H7 (cell line): ENCODE measurements at places on chromosomes 7 and 10.

DNA sequence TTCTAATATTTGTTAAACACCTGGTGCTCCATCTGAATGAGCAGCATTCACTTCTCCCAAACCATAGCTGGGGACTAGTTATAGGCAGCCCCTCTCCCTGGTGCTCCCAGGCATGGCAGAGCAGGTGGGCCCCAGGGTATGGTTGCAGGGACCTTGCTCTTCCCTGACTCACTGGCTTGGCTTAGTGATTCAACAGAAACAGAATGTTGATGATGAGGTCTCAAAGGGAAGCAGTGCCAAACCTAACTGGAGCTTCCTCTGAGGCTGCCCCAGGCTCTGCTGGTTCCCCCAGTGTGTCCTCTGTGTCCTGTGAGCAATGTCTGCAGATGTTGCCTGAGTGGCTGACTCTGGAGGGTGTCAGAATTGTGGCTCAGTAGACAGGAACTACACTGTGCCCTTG, 3.7 kb downstream of the GPR26 start:
- DNase-seq: no peak

DNA sequence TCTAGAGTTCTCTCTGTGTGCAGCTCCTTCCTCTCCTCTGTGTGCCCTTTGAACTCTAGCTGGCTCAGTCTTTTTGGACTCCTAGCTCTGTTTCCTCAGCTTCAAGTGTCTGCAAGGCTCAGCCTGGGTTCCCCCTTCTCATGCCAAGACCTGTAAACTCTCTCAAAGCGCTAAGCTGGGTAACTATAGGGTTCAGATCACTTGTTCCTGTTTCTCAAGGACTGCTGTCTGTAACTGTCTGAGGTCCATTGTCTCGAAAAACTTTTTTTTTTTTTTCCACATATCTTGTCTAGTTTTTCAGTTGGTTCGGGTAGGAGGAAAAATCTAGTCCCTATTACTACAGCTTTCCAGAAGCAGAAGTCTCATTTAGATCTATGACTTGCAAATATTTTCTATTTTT, 46.6 kb upstream of the PPP1R17 start:
- DNase-seq: no peak

GRCh38 chr7:78677391-78677790, 776.1 kb downstream of the MAGI2 start:
- no peak for DNase-seq

- no peak for DNase-seq
Observed at GRCh38 chr10:36739884-36740445, 385.4 kb upstream of the ANKRD30A start.

DNA sequence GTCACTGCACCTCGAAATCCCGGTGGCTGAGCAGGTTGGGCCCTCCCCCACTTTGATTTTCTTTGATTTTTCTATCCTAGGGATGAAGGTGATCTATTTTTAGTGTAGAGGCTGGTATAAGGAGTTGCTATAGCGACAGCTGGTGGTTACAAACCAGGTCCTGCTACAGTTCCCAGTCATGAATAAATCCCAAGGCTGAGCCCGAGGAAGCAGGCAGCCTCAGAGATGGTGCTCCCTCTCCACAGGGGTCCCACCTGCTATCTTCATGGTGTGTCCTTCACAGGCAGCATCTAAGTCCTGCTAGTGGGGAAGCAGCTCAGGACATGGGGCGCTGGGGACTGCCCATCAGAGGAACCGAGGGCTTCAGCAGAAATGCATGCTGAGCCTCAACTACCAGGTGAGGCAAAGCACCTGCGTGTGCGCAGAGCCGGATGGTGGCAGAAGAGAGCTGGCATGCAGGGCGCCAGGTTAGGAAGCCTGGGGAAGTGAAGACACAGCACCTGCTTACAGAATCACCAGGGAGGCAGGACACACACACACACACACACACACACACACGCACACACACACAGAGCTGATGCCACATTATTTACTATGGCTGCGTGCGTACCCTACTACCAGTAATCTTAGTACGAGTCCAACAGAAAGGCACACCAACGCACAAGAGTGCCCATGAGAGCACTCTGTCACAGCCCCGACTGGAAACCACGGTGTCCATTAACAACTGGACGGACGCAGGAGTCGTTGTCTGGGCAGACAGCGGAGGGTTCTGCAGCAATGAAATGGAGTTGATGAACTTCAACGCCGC, 150.9 kb downstream of the PRKAG2 start:
- DNase-seq: no peak

- no peak for DNase-seq
Observed at GRCh38 chr7:142720172-142720773, 29.0 kb upstream of the PRSS1 start.

DNA sequence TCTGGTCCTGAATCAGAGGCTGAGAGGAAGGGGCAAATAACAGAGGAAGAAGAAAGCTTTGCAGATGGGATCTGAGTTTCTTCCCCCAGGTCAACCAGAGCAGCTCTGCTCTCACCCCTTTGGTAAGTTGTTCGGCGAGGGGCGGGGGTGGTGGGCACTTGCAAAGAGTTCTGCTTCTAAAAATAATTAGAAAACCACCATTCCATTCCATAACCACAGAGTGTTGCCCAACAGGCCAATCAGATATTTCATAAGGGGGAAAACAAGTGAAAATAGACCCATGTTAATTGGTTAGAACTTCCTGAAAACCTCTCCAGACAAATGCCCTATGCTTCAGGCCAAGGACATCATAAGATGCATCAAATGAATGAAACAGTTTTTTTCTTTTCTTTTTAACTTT, 43.6 kb upstream of the R3HCC1L start:
- DNase-seq: no peak

DNA sequence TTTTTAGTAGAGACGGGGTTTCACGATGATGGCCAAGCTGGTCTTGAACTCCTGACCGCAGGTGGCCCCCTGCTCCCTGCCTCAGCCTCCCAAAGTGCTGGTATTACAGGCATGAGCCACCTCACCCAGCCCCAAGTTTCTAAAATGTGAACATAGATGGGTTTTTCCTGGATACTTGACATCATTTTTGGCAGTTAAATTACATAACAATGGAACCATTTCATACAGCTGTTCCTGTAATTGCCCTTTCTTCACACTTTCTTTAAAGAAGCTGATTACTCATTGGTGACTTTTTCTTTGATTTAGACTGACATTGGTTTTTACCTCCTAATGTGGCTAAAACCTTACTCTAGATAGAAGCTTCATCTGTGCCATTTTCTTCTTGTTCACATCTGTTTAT, 5.9 kb downstream of the ZKSCAN1 start:
- DNase-seq: no peak

- DNase-seq: no peak
Observed at GRCh38 chr7:50393547-50394252, 56.5 kb downstream of the FIGNL1 start.

DNA sequence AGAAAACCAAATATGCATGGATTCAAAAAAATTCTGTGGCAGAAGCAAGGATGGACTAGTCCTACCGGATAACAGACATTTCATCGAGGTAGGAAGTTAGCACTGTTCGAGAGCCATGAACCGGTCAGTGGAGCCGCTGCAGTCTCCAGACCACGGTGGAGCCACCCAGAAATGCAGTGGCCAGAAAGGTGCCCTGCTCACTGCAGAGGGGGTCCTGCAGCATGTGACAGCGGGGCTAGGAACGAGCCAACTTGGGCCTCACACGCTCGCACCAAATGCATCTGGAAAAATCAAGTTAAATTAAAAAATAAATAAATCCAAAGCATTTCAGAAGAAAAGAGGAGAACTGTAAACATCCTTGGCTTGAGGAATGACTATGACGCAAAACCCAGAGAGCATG, 13.1 kb upstream of the CFAP46 start:
- DNase-seq: no peak

DNA sequence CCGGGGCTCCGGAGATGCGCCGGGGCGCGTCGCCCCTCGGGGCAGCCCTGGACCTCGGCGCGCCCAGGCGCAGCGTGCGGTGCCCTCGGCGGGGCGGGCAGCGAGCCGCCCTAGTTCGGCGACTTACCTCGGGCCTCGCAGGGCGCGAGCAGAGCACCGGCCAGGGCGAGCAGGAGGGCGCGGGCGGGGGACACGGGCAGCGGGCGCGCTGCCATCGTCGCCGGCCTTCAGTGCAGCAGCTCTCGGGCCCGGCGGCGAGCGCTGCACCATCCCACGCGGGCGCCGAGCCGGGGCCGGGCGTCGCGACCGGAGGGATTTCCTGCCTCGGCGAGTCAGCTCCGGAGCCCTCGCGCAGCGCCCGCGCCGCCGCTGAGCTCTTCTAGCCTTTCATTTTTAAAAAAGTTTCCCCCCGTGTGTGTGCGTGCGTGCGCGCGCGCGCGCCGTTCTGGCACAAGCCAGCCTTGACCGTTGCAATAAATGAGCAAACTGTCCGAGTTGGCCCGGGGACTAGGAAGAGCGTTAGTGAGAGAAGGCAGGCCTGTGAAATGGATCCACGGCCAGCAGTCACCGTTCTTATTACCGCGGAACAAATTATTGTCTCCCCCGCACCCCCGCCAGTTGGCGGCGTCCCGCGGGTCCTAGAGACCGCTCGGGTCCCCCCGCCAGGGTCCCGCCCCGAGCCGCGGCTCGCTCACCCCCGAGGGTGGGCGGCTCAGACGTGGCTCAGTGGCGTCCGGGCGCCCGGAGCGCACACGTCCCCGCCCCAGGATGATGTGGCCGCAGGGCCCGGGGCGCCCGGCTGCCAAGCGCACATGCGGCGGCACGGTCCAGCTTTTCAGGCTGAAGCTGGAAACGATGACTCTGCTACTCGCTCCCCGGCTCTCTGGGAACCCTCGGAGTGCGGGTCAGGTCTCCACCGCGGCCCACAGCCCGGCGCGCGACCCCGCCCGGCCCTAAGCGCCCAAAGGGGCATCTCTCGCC, at the start of gene ADAM12:
Gene ADAM12 (minus strand): TSS at position 547 of the 981 bp plus-strand sequence. CDS start 332 bp downstream, at position 215.
- DNase-seq: peak; percentile 78

GRCh38 chr7:158645842-158646241, 58.2 kb upstream of the PTPRN2 start:
- DNase-seq: no peak

- DNase-seq: no peak
Observed at GRCh38 chr7:114109721-114110120, 190.9 kb upstream of the PPP1R3A start.

DNA sequence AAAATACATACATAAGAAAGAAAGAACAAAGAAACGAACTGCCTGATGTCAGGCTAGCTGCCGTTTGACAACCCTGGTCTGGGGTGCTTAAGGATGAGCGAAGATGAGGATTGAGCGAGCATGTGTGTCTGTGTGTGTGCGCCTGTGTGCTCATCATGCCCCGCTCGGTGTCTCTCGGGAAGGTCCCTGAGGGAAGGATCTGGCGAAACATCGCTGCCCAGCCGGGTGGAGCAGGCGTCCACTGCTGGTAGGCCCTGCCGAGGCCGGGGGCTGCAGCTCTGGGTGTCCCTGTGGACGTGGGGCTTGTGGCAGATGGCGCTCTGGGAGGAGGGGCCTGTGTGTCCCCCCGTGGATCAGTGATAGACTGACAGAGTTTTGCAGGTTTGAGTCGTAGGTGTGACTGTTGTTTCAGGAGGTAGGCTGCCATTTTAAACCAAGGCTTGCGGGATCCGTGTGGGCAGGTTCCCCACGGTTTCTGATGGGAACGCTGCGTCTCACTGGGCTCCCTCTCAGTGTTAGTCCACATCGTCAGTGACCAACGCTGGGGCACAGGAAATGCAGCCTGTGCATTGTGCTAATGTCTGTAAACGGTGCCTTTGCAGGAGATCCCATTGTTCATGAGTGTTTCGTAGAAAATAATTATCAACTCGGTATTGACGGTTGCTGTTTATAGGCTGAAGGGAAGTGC, 5.9 kb upstream of the SUN1 start:
- DNase-seq: no peak

DNA sequence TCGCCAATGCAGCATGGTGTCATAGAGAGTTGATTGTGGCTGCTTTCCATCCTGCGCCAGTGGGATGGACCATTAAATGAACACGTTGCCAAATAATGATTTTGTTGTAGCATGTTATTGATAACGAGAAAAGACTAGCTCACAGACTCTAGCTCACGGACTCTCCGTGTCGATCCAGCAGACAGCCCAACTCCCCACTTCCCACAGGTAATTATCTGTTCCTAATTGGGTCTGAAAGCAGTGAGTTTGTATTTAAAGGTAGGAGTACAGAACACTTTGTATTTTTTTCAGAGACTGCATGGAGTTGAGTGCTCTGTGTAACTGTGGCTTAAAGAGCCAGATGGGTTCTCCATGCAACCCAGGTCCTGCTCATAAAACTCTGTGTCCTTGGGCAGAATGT, 1250.5 kb downstream of the TYW1 start:
- no peak for DNase-seq

DNA sequence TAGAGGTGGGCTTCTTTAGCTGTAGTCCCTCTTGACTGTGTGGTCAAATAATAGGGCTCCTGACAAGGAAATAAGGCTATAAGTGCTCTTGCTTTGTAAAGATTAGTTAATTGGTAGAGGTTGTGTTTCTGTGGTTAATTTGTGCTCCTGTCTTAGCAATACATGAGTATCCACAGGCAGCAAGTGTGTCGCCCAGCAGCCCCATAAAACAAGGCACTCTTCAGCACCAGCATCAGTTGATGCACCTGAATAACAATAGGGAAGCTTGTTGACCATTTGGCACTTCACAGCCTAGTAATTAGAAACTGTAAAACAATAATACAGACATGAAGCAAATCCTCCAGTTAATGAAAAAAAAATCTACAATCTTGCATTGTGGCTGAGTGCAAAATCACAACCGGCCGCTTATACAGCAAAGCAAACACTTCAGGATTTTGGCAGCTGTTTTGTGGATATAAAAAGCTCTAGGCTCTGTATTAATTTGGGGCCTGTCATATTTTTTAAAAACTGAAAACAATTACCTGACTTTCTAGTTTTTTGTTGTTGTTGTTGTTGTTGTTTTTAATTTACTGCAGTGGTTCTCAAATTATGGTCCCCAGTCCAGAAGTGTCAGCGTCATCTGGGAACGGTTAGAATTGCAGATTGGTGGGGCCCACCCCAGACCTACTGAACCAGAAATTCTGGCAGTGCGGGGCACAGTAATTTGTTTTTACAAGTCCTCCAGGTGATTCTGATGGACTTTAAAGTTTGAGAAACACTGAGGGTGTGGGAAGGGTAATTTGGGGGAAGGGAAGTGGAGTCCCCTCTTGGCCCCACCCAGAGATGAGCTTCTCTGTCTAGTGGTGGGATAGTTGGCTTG, 56.8 kb downstream of the AUTS2 start:
- DNase-seq: no peak
